ENCODE measurements at places on chromosomes 3 and 15.
A peak's percentile ranks its signal among the peaks of the same experiment; 100 is the strongest.

DNA sequence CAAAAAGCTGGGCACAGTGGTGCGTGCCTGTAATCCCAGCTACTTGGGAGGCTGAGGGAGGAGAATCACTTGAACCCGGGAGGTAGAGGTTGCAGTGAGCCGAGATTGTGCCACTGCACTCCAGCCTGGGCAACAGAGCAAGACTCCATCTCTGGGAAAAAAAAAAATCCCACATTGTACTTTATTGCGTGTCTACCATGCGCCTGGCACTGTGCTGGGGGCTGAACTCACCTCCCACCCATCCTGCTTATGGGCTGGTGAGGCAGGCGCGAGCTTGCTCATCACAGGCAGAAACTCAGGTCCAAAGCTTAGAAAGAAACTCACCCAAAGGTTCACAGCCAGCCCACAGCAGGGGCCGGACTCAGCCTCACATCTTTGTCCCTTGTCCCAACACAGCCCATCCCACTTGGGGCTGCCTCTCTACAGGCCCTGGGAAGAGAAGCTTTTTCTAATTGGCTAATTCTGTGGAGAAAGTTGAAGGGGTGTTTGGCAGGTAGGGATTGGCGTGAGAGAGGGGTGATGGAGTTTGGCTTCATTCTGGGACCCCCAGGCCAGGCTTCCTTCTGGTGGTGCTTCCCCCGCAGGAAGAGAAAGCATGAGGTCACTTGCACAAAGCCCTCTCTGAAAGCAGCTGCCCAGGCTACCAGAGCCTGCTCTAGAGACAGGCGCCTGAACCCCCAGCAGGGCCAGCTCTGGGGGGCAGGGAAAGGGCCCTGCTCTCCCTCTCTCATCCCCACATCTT, 122.6 kb upstream of the SMAD3 start:
- DNase-seq = no peak

- no peak for DNase-seq
Measured at GRCh38 chr15:93943586-93943985, 287.8 kb upstream of the MCTP2 start.

DNA sequence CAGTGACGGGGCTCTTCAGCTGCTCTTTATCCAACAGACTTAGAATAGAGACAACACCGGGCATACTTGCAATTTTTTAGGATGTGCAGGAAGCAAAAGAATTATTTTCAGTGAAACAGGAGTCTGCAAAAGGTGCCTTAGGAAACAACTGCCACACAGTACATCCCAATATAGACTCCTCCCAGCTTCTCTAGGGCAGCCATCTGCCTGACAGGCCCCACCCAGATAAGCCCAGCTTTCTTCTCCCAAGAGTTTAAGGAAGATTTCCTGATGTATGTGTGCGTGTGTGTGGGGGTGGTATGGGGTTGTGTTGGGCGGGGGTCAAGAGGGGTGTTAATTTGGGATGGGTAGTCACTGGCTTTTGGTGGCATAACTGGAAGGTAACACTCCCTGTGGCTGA, 21.5 kb downstream of the MAP2K1 start:
- no peak for DNase-seq

- peak; percentile 80 for DNase-seq
Measured at GRCh38 chr15:94164202-94164807, 67.1 kb upstream of the MCTP2 start.

DNA sequence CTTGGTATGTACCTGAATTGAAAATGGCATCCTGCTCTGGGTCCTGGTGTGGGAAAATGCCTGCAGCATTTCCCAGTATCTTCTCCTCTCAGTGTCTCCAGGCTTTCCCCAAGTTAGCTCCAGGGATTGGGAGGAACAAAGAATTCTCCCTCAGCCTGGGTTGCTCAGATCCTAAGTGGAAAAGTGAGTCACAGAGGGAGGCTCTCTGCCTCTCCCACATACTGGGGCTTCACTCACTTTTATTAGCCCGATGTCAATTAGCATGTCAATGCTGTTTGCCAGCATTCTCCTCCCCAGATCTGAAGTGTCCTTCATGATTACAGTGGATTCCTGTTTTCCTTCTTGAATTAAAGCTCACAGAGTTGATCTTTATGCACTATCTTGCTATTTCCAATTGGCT, 655.0 kb downstream of the EPHA3 start:
- DNase-seq = no peak

- DNase-seq = no peak
Measured at GRCh38 chr15:77715051-77715450, 82.3 kb upstream of the LINGO1 start.

DNA sequence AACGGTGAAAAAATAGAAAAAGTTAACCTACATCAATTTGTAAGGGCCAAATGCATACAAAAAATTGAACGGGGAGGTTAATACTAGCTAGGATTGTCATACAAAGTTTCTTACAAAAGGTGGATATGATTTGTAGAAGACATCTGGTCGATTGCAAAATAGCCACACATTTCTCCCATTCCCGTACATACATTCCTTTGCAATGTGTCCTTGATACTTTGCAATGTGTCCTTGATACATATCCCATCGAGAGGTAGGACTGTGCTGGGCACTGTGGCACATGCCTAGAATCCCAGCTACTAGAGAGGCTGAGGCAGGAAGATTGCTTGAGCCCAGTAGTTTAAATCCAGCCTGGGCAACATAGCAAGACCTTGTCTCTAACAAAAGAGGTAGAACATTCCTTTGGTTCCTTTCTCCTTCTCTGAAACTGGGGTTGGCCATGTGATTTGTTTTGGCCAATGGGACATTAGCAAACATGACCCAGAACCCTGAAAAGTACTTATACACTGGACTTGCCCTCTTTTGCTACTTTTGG, 9.5 kb downstream of the TTBK2 start:
- no peak for DNase-seq

- DNase-seq = no peak
Measured at GRCh38 chr3:106514431-106514830, 645.6 kb upstream of the CBLB start.

DNA sequence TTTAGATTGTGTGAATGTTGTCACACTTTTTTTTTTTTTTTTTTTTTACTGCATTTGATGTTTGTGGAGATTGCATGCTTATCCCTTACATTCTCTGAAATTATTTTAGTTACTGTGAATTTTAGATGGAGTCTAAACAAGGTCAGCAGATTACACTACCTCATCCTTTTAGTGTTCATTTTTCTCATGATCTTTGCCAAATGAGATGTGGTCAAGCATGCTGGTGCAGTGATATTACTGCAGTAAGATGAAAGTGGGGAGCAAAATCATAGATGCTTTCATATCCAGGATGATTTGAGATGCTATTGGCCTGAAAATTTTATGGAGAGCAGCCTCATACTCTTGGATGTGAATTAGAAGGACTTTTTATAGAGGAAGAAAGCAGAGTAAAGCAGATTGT, 45.8 kb downstream of the SLC25A26 start:
- DNase-seq = no peak

DNA sequence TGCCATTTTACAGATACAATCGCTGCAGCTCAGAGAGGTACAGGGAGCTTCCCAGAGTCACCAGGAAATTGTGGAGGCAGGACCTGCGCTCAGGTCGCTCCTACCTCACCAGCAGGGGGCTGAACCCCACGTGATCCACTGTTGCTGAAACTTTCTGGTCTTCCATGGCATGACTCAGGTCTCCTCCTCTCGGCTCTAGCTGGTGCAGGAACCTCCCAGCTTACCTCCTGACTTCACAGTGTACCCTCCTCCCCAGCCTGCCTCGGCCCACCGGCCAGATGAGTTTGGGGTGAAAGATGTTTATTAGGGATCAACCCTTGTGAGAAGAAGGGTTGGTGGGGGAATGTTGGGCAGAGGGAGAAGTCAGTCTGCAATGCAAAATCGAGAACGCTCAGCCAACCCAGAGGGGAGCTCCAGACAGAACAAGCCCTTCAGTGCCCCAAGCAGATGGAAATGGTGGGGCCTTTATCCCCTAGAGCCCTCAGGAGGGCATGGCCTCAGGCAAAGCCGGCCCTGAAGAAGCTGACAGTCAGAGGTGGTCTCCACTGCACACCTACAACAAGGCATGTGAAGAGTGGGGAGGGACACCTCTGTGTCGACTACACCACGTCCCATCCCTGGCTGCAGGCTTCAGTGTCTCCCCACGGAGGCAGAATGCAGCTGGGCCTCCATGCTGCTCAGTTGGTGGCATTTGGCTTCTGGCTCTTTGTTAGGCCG, 118.6 kb upstream of the PRR20G start:
- DNase-seq = peak; percentile 42

DNA sequence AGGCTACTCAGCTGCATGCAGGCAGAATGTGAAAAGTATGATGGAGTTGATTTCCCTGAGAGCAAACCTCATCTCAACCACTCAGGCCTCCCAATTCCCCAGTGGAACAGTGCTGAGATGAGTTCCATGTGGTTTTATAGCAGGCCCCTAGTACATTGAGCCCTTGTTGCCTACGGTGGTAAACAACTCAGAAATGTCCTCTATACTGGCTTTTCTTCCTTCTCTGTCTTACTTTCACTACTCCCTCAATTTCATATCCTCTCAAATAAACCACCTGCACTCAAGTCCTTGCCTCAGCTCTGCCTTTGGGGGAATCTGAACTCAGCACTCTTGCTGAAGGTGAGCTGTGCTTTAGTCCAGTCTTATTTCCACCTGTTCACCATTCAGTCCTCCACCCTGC, 399.9 kb downstream of the PDCD6IP start:
- DNase-seq = no peak

DNA sequence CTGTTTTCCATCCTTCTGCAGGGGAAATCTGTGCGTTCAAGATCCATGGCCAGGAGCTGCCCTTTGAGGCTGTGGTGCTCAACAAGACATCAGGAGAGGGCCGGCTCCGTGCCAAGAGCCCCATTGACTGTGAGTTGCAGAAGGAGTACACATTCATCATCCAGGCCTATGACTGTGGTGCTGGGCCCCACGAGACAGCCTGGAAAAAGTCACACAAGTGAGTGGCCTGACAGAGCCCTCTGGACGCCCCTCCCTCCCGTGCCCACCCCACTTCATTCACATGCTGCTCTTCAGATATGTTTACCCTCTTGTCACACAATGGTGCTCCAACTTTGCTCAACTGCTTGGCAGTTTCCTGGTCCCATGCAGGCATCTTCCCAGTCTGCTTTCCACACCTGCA, 274.3 kb upstream of the TRIM42 start:
- no peak for DNase-seq

- DNase-seq = no peak
Measured at GRCh38 chr3:31188112-31188511, 293.7 kb upstream of the GADL1 start.

DNA sequence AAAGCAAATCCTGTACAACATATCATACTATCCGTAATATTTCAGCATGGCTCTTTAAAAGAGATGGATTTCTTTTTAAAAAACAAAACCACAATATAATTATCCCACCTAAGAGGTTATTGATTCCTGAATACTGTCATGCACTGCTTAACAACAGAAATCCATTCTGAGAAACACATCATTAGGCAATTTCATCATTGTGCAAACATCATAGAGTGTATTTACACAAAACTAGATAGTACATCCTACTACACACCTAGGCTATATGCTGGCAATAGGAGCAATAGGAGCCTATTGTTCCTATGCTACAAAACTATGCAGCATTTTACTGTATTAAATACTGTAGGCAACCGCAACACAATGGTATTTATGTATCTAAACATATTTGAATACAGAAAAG, 242.0 kb downstream of the NEK10 start:
- DNase-seq = no peak

DNA sequence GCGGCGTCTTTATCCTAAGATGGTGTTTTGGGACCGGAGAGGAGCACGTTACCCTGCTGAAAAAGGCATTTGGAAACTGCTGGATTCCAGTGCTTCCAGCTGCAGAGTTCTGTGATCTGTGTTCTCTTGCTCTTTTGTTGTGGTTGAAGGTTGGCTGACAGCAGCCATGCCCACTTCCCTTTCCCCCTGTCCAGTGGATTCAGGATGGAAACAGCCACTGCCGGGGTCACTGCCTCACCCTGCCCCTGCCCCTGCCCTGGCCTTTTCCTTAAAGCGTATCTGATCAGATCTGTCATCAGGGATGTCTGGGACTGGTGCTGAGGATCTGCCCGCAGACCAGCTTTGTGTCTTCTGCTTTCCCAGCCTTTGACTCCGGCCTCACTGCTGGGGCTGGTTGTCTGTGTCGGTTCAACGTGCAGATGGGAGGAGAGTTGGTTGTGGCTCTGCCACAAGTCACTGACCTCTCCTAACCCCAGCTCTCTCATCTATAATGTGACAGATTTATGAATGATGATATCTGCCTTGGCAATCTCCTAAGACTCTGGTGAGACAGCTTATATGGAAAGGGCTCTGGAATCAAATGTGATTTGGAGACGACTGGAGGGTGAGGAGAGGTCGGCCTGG, 219.4 kb upstream of the BHLHE40 start:
- no peak for DNase-seq

GRCh38 chr3:16840101-16840424, 44.7 kb upstream of the PLCL2 start:
- no peak for DNase-seq

DNA sequence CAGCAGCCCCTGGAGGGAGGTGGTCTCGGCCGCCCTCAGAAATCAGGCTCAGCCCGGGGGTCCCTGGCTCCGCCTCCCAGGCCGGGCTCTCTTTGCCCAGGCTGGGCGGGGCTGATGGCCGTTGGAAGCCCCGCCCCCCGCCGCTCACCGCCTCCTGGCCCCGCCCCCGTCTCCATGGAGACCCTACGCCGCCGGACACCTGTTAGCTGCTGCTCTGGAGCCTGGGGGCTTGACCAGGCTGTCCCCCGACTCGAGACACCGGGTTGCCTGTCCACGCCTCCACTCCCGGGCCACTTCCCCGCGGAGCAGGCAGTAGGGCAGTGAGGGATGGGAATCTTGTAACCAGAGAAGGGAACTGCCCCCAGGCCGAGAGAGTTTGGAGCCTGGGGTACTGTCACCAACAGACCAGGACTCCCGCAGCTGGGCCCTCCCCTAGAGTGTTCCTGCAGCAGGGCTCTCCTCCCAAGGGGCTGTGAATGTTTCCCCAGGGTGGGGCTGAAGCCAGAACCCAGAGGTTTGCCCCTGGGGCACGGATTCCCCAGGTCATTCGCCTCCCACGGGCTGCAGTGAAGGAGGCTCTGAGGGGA, 27.8 kb upstream of the RPL32 start:
- DNase-seq = peak; percentile 75

GRCh38 chr15:95346721-95347475, 983.6 kb upstream of the NR2F2 start:
- DNase-seq = no peak

- peak; percentile 49 for DNase-seq
Measured at GRCh38 chr15:52005748-52006701, 13.0 kb upstream of the MAPK6 start.

- DNase-seq = no peak
Measured at GRCh38 chr15:78148392-78149067, 632 bp upstream of the IDH3A start.

DNA sequence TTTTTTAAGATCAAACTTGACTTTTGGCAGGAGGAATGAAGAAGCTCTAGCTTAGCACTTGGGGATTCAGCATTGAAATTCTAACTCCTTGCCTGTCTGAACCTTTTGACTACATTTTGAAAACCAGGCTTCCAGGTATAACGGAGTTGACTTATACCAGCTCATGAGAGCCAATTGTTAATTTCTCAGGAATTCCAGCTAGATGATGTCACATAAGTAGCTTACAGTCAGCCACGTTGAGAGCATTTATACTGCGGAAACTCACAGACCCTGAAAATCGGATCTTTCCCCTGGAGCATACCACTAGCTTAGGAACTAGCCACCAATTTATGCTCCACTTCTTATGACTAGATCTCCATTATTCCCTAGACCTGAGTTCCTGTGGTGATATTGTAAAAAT, 321.4 kb upstream of the DPH6 start:
- DNase-seq = no peak
